GM20000 (cell line): ENCODE measurements at places on chromosomes 12 and 14.

GRCh38 chr14:71586131-71586897 lies 345.9 kb upstream of the RGS6 start:
- no peak for DNase-seq

- DNase-seq: no peak
Observed at GRCh38 chr12:1006255-1006654, 15.2 kb downstream of the ERC1 start.

- DNase-seq: no peak
Observed at GRCh38 chr14:33809396-33809981, 141.4 kb downstream of the EGLN3 start.

DNA sequence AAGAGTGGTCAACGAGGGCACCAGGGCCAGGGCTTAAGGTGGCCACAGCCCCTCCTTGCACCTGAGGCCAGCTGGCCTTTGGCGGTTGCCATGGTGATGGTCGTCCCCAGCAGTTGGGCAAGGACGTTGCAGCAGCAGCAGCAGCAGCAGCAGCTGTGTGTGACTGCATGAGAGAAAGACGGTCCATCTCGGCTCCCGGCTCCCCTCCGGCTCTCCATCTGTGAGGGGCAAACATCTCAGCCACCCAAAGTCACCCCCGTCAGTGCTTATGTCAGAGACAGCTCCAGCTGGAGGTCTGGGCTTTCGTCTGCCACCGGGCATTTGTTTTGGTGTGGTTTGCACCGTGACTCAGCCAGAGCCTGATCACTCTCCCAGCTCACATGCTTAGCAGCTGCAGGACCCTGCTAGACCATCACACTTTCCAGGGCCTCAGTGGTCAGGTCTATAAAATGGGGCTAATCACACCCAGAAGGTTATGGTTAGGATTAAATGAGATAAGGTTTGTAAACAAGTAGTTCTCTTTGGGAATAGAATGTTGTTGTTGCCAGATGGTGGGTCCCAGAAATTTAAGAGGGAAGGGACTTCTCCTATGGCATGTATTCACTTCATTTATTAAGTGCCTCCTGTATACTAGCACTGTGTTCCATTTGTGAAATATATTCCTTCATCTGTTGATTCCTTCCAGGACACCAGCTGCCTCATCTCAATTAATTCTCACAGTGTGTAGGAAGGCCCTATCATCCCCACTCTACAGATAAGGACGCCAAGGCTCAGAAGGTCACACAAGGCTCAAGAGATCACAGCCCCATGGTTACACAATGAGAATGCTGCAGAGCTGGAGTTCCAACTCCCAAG lies 212.6 kb upstream of the LHX5 start:
- DNase-seq: no peak

GRCh38 chr14:63752449-63753169 lies 24.7 kb upstream of the SGPP1 start:
- no peak for DNase-seq

GRCh38 chr12:123937707-123938591 lies 34.7 kb downstream of the CCDC92 start:
- peak; percentile 67 for DNase-seq

GRCh38 chr14:99454246-99454645 lies 26.4 kb downstream of the SETD3 start:
- no peak for DNase-seq

- DNase-seq: no peak
Observed at GRCh38 chr12:83052890-83053541, 366.3 kb downstream of the TMTC2 start.

DNA sequence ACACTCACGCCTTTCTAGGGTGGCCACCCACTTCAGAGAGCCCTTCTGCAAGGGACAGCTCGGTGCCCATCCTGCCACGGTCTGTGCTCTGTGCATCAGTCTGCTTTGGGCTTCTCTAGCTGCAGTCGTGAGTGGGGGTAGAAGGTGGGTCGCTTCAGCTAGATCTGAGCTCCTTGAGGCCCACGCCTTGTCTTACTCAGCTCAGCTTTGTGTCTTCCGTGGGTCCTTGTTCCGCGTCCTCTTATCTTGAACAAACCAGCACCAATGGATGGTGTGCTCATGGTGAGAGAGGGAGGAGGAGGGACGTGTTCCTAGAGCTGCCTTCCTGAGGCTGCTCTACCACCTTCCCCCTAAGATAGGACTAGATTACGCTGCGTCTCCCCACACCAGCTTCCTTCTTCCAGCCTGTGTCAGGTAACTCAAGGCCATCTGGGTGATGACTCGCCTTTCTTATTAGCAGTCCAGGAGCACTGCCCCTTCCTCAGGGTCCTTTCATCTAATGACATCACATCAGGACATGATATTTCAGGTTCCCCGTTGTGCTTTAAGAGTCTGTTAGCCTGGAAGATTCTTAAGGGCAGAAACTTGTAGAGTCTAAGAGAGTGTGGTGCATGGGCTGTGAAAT lies 118.8 kb downstream of the TSPAN9 start:
- DNase-seq: no peak

DNA sequence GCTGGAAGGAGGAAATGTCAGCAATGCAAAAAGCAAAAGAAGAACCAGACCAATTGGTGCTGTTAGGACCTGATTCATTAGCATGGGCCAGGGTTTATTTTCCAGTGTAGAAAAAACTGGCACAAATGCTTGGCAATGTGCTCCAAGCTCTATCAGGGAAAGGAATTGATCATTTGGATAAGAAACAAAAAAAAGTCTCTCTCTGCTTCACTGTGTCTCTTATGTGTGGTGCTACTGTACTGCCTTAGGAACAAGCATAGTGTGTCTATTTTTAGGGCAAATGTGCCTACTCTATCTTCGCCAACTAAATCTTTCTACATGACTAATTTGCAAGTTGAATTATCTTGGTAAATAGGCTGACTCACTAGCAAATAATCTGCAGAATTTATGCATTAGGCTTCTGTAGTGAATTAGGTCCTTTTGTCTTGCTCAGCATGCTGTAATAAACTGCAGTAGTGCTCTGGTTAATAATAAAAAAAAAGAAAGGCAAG lies 236.7 kb downstream of the MDGA2 start:
- no peak for DNase-seq

DNA sequence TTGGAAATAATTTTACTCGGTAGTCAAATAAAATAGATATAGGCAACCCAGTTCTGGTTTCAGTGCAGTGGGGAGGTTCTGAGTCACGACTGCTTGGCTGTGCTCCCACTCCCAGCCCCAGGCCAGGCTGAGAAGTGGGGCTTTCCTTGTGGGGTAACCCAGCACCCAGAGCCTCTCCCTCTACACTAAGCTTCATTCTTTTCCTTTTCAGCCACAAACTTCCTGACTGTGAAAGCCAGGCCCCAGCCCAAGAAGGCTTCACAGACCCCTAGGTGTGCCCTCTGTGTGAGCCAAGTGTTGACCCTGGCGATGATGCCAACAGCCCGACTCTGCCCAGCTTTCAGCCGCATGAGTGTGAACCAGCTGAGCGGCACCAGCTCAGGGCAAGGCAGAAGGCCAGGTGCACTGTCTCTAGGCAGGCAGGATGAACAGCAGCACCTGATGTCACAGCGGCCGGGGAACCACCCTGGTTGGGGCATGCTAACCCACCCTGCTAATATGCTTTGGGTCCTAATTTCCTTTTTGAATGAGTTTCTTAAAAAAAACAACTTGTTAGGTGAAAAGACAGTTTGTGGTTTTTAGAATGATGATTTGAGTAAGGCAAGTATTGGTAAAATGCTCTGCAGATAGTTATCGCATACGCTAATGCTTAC lies 42.2 kb upstream of the ATP23 start:
- DNase-seq: peak; percentile 87

DNA sequence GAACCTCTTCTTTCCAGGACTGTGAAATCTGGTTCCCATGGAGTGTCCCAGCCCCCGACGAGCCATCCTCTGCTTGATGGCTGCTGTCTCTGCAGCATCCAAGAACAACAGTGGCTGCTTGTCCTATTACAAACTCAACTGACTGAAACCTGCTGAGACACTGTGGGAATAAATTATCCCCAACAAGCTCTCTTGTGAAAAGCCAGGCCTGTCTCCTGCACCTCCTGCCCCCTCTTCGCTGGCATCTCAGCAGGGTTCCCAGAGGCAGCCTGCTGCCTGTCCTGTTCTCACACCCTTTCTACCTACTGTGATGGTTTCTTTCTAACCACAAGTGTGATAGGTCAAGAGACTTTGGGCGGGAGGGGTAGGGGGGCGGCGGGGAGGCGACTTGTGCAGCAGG lies 180.2 kb downstream of the TSPAN9 start:
- DNase-seq: no peak

DNA sequence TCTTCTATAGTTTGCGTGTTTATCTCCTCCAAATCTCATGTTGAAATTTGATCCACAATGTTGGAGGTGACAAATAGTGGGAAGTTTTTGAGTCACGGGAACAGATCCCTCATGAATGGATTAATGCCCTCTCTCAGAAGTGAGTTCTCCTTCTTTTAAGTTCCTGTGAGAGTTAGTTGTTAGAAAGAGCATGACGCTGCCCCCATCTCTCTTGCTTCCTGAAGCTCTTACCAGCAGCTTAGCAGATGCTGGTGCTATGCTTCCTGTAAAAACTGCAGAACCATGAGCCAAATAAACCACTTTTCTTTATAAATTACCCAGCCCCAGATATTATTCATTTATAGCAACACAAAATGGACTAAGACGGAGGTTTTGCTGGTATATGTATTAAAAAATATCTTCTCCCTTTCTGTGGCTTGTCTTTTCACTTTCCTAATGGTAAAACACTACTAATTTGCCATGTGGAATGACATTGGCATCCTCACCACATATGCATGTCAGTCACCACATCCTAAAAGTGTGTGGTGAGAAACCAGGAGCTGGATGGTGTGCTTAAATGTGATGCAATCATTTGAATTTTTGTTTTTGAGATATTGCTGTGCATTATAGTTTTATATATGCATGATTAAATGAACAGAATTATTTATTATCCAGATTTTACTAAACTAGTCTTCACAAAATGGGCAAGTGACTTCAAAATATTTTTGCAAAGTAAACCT lies 449.3 kb downstream of the ADAMTS20 start:
- no peak for DNase-seq

DNA sequence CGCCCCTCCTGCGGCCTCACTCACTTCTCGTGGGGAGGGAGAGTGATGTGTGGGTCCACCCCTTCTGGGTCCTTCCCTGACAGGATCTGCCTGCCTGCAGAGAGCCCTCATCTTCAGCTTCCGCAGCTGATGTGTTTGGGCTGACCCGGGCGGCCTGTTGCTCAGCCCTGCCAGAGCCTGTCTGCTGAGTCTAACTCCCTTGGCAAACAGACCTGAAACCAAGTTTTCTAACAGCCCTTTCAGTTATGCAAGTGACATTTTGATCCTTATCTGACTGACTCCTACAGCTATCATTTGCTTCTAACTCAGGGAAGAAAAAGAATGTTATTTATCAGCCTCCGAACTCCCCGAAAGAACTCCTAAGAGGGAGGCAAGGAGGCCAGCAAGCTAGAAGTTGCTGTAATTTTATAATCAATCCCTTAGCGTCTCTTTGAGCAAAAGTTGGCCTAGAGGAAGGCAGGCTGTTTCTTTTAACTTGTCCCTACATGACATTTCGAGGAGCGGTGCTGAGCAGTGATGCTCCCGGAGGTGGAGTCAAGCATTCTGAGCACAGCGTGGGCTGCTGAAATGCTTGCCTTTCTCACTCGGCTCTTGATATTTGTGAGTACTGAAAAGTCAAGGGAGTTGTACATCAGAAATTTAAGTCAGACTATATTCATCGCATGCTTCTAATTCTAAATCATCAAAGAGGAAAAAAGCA lies 31.5 kb upstream of the CACNA2D4 start:
- DNase-seq: no peak

DNA sequence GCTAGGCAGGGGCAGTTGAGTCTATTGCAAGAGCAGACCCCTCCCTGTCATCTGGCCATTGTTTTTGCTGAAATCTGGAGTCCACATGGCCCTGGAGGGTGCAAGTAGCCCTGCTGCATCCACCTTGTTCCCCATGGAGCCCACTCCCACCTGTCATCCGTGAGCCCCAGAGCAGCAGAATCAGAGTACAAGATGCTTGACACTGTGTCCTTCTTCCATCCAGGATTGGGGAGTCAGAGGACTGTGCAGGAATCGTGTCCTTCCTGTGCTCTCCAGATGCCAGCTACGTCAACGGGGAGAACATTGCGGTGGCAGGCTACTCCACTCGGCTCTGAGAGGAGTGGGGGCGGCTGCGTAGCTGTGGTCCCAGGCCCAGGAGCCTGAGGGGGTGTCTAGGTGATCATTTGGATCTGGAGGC lies 8.8 kb downstream of the DHRS2 start:
- no peak for DNase-seq

DNA sequence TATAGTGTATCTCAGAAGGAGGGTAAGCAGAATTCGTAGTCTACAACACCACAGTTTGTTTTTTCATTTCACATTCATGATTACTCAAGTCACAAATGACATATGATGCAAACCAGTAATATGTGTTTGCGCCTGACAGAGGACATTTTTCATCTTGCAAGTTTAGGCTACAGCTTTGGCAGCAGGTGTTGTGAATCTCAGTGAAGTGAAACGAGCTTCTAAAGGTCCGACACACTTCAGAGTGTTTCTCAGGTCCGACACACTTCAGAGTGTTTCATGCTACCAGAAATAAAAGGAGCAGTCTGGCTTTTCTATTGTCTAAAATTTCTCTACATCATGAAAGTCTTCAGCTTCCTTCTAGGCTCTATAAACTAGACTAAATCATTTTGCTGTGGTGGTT lies 22.7 kb downstream of the CLEC14A start:
- no peak for DNase-seq

GRCh38 chr12:109165599-109165998 lies 49.2 kb downstream of the ACACB start:
- DNase-seq: no peak

- no peak for DNase-seq
Observed at GRCh38 chr14:50957296-50957695, 13.0 kb upstream of the PYGL start.

- no peak for DNase-seq
Observed at GRCh38 chr14:58941629-58942028, 246.8 kb upstream of the DAAM1 start.

DNA sequence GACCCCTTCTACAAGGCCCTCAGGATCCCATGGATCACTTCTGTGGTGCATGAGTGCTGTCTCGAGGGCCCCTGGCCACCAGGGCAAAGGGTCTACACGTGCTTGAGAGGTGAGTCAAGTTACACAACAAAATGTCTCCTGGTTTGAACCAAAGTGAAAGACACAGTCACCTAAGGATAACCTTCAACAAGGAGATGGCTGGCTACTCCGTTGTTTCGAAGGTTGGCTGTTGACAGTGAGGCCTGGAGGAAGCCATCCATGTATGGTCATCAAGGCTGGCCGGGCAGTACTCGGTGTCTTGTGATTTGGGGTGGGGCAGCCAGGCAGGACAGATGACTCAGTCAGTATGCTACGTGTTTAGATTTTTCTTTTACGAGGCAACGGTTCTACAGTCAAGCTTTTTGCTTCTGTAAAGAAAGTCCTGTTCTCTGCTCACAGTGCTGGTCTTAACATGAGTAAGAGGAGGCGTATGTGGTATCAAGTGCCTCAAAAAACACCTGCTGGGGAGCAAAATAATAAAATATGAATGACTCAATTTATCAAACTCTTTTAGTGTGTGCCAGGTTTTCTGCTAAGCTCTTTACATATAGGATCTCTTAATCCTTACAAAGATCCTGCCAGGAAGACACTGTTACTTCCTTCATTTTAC lies 18.0 kb upstream of the NT5DC3 start:
- no peak for DNase-seq

GRCh38 chr14:34122650-34123049 lies 171.8 kb upstream of the EGLN3 start:
- DNase-seq: no peak

- no peak for DNase-seq
Observed at GRCh38 chr12:89507015-89507824, 17.4 kb downstream of the GALNT4 start.

GRCh38 chr14:103547455-103547940 lies 15.0 kb downstream of the BAG5 start:
- no peak for DNase-seq
